ENCODE measurements at places on chromosomes 1 and 21. TPM values are rescaled to one million over a fixed set of nuclear protein-coding genes. Genes with fewer than 3 reads are reported as not detected.

The UTS2 gene
- 5.4 TPM for total RNA-seq

The ADORA3 gene
- 5.2 TPM for total RNA-seq

The RNU1-1 gene
- 19,908 TPM for total RNA-seq

The AIRE gene
- total RNA-seq, result 0.25 TPM

The SFT2D2 gene
- 35.1 TPM for total RNA-seq

- H3K4me1 ChIP-seq, result no peaks in the 10 kb centered on the region
- no peak for DNase-seq
- no peak overlapping the region for H3K27ac ChIP-seq
- H3K4me3 ChIP-seq, result no peak overlapping the region
- H3K36me3 ChIP-seq, result no peaks in the 10 kb centered on the region
These were observed 41.5 kb downstream of the LHX9 start for GRCh38 chr1:197958438-197959305.

GRCh38 chr21:14991957-14992356 is 72.8 kb downstream of the NRIP1 start:
- H3K4me1 ChIP-seq, result peaks cover 42% of the 10 kb centered on the region
- no peaks in the 10 kb centered on the region for H3K36me3 ChIP-seq

DNA sequence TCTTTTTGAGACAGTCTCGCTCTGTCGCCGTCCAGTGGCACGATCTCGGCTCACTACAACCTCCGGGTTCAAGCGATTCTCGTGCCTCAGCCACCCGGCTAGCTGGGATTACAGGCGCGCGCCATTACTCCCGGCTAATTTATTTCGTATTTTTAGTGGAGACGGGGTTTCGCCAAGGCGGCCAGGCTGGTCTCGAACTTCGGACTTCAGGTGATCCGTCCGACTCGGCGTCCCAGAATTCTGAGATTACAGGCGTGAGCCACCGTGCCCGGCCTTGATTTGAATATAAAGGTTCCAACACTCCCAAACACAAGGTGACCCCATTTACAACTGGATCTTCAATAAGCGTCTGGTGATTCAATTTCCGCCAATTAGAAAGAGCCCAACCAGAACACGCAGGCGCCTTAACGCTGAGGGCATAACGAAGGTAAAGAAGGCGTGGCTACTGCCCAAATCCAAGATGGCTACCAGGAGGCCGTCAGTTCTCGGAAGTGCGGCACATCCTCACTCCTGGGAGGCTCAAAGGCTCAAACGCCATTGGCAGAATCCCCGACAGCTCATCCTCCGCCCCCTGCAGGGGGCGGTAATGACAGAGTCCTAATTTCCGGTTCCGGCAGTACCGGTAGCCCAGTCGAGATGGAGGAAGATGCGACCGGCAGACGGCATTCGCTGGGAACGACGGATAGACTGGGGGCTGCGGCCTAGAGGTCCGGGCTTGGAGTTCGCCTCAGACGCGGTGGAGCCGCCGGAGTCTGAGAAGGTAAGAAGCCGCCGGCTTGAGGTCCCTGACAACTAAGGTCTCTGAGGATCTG is at the start of gene SLC25A44:
SLC25A44 (plus strand) TSS at position 617 of the 812 bp plus-strand sequence. CDS start 5,744 bp downstream, outside the sequence.
- peak; percentile 99 for DNase-seq
- H3K4me3 ChIP-seq, result peak within 1 kb of the TSS; percentile 96
- H3K4me1 ChIP-seq, result peaks cover 43% of the 10 kb centered on the region
- peaks cover 14% of the 10 kb centered on the region for H3K36me3 ChIP-seq
- H3K27ac ChIP-seq, result peak within 1 kb of the TSS; percentile 83
- no peaks in the 10 kb centered on the region for H3K27me3 ChIP-seq

DNA sequence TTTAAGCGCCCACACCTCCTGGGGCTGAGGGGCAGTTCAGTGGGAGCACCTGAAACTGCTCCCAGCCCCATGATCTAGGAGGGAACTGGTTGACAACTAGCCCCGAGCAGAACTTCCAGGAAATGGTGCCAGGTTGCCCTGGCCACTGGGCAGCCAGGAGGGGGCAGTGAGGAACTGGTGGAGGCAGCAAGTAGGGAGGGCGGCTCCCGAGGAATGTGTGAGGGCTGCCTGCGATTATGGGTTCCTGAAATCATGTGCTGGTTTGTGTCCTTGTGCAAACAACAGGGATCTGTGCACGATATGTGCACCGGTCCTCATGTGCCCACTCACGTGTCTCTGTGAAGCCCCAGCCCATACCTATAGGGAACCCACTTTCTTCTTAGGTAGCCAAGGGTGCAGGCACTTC is 9.9 kb downstream of the GPR3 start:
- peaks cover 81% of the 10 kb centered on the region for H3K4me1 ChIP-seq
- no peak overlapping the region for H3K4me3 ChIP-seq
- H3K36me3 ChIP-seq, result no peaks in the 10 kb centered on the region
- H3K27ac ChIP-seq, result peak overlapping the region; percentile 87

GRCh38 chr1:39689214-39689613 is 2.0 kb downstream of the HPCAL4 start:
- no peak for DNase-seq
- H3K27ac ChIP-seq, result no peak overlapping the region
- H3K4me3 ChIP-seq, result no peak overlapping the region

DNA sequence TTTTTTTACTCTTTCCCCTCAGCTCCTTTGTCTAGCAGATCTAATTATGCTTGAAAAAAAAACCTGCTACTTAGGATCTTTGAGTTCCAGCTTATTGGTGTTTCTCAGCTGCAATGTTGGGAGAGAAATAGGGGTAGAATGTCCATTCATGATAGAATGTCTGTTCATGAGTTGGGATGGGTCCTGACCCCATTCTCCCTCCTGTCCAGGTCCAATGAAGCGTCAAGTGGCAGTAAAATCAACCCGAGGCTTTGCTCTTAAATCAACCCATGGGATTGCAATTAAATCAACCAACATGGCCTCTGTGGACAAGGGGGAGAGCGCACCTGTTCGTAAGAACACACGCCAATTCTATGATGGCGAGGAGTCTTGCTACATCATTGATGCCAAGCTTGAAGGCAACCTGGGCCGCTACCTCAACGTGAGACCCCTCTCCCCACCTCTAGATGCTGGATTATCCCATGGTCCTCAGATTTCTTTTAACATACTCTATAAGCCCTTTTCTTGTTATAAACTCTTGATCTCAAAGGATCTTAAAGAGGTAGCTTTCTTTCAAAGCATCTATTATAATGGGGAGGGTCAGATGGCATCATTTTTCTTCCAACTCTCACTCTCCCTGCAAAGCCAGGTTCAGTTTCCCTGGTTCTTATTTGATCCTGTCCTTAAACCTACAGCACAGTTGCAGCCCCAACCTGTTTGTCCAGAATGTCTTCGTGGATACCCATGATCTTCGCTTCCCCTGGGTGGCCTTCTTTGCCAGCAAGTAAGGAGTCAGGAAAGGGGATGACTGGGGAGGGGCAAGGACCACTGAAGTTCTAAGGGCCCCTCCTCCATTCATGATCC is 11.1 kb downstream of the CERS2 start:
- H3K36me3 ChIP-seq, result peaks cover 90% of the 10 kb centered on the region
- H3K27ac ChIP-seq, result no peak overlapping the region
- no peaks in the 10 kb centered on the region for H3K27me3 ChIP-seq
- no peak for DNase-seq
- H3K4me3 ChIP-seq, result no peak overlapping the region

DNA sequence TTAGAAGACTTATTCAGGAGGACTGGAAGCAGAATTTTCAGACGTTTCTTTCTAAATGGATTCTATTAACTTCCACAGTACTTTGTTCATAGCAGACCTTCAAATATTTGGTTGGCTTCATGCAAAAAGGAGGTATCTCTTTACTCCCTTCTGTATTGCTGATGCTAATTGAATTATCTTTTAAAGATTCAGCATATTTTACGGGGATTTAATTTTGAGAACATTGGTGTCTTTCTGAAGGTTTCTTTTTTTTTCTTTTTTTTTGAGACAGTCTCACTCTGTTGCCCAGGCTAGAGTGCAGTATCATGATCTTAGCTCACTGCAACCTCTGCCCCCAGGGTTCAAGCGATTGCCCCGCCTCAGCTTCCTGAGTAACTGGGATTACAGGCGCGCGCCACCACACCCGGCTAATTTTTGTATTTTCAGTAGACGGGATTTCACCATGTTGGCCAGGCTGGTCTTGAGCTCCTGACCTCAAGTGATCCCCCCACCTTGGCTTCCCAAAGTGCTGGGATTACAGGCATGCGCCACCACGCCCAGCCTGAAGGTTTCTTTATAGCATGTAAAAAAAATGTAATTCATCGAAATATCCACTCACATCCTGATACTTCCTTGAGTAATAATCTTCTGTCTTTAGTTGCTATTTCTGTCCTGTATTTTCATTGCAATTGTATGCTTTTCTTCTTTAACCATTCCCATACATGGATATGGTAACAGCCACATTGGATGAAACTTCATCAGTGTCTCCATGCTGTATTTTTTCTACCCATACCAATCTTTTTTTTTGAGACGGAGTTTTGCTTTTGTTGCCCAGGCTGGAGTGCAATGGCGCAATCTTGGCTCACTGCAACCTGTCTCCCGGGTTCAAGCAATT is 14.5 kb downstream of the CNST start:
- DNase-seq, result no peak
- peaks cover 61% of the 10 kb centered on the region for H3K4me1 ChIP-seq
- no peak overlapping the region for H3K4me3 ChIP-seq
- H3K27me3 ChIP-seq, result no peaks in the 10 kb centered on the region
- H3K36me3 ChIP-seq, result no peaks in the 10 kb centered on the region

DNA sequence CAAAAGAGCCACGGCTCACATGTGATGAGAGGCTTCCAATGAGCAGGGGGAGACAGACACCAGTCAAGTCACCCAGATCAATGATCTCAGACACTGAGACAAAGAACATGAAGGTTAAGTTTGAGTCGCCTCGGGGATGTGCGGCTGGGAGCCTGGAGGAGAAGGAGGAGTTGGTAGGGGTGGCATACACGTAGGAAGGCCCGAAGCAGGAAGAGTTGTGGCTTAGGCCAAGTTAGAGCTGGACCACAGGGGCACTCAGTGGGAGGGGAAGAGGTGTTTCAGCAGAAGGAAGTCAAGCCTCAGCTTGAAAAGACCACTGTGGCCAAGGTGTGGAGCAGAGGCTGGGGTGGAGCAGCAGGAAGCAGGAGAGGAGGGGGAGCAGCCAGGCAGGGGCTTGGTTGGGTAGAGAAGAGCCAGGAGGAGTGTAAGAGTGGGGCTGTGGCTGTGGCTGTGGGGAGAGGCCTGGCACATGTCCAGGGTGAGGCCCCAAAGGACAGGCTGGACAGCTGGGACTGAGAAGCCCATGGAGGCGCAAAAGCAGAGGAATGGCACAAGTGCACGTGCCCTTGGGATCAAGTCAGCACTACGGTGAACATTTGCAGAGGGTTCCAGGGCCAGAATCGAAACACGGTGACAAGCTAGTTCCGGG is 27.6 kb downstream of the CTNNBIP1 start:
- no peaks in the 10 kb centered on the region for H3K27me3 ChIP-seq
- no peak overlapping the region for H3K4me3 ChIP-seq
- no peaks in the 10 kb centered on the region for H3K36me3 ChIP-seq
- DNase-seq, result no peak
- H3K27ac ChIP-seq, result no peak overlapping the region
